ENCODE measurements at places on chromosomes 12 and 14.

DNA sequence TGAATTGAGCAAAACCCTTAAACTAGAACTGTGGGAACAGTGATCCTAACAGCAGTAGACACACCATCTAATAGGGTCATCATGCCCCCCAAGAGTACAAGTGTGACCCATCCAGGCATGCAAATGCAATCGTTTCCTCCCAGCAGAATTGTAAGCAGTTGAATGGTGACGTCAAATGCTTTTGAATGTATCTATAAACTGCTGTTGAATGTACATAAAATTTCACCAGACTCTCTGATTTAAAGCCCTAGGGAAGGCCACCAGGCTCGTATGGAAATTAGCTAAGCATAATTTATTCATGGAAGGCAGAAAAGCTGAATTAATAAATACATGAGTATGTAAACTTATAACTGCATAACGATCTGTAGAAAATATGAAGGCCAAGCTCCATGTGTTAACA lies 482.9 kb downstream of the EGLN3 start:
- DNase-seq: no peak

GRCh38 chr12:81987371-81987770 lies 228.2 kb upstream of the PPFIA2 start:
- no peak for DNase-seq

GRCh38 chr14:72597252-72598233 lies 296.4 kb downstream of the DPF3 start:
- DNase-seq: no peak

DNA sequence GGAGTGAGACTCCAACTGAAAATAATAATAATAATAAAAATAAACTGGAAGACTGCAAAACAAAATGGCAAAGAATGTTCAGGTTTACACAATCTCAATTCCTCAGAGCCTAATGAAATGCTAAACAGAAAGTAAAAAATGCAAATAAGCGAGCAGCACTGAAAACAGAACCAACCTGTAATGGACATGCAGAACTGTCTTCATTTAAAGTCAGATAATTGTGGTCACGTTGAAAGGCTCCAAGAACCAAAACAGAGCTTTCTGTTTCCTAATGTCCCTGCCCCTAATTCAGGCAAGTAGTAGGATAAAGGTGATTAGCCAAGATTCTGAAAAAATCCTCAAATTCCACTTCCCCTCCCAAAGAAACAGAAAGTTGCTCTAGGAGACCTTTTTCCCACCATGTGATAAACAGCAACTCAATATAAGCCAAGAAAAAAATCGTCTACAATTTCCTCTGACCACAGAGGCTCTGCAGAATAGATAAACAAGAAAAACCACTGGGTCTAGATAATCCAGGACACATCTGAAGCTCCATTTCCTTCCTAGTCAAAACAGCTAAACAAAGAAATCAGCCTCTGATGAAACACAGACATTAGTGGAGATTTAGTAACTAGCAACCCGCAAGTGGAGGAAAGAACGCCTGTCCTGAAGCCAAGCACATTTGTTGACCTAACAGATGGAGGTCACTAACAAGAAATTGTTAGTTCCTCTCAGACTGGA lies 3.0 kb downstream of the MIS18BP1 start:
- no peak for DNase-seq

- DNase-seq: no peak
Measured at GRCh38 chr14:77584809-77585208, 31.6 kb downstream of the SPTLC2 start.

DNA sequence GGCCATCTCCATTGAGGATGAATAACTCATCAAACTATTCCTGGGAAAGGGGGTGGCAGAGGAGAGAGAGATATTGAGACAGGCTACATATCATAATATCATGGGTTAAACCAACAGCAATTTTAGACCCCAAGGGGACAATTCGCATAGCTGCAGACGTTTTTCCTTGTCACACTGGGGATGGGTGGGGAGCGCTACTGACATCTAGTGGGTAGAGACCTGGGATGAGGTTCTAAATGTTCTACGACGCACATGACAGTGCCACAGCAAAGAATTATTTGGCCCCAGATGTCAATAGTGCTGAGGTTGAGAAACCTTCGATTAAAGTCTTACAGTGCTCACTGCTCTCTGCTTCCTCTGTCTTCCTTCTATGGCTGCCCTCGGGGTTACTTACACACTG lies 425.6 kb downstream of the NRXN3 start:
- DNase-seq: peak; percentile 11

DNA sequence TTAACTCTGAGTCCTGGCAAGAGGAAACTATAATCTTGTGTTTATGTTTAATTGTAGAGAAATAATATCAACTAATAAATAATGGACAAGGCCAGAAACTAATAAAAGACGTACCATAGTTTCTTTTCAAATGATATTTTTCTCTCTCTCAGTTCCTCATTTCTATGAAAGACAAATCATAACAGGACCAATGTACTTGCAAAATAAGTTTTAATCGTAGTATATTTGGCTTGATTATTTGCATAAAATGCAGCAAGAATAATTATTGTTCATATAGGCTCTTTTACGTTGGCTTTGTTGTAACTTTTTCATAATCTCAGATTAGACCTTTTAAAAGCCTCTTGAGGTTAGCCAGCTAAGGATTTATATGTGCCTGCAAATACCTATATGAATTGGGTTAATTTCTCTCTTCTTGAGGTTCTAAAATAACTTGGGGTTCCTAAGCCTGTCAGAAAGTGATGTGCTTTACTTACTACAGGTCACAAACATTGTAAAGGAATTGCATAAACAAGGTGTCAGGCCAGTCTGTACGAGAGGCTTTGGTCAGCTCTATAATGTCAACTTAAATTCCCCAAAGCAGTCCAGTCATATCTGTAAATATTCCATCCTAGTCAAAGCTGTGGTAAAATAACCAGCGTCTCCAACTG lies 152.8 kb upstream of the PTPRQ start:
- DNase-seq: no peak

DNA sequence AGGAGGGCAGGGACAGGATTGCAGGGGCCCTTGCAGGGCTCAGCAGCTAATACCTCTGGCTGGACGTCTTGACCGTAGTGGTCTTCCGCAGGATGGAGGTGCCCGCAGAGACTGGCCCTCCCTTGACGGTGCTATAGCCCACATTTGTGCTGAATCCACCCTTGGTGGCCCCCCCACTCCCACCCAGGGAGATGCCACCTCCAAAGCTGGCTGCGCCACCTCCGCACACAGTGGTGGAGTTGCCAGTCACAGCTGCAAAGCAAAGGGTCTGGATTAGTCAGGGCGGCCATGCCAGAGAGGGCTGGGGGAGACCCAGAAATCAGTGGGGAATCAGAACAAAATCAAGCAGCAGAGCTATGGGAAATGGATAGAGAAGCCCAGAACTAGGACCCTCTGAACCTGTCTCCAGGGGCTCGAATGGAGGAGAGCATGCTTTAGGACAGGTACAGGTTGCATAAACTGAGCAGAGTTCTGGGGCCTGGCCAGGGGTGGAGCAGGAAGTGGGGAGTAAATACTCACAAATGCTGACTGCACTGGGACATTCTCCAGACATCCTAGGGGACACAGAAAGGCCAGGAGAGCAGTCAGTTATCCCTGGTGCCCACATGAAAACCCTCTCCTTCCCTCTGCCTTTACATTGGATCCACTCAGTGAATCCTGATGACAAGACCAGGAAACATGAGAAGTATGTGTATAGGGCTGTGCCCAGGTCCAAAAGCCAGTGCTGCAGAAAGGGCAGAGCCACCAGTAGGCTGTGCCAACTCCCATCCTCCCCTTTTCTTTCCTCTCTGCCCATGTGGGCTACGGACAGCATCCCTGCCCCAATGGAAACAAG lies 8.1 kb upstream of the KRT4 start:
- DNase-seq: no peak

- peak; percentile 2 for DNase-seq
Measured at GRCh38 chr12:34397591-34398365, 375.5 kb downstream of the ALG10 start.

DNA sequence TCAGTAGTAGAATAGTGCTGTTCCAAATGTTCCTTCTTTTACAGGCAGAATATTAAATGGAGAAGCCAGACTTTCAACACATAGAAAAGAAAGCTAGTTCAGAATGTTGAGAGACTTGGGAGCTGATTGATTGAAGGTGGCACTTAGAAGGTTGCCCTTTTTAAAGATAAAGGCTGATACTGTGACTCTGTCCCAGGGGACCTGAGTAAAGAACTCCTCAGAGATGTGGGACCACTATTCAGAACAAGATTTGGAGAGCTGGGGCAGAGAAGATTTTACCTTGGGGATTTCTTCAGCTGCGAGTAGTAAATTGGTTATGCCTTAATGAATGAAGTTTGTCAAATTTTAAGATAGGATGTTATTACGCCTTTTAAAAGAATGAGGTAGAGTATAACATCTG lies 21.4 kb upstream of the BTG1 start:
- no peak for DNase-seq

DNA sequence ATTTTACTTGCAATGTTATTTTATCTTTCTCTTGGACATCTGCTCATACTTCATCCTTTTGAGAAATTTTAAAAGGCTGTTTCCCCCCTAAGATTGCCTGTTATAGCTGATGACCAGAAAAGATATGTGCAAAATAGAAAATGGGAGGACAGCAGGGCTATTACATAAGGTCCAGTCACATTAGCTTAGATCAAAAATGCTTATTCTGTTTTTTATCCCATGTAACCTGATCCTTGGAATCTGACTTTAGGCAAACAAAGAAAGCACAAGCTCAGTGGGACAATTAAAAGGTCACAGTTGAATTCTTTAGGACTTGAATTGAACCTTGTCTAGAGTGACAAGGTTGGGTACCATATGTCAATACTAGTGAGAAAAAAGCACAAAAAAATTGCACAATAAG lies 65.1 kb upstream of the TRHDE start:
- no peak for DNase-seq

DNA sequence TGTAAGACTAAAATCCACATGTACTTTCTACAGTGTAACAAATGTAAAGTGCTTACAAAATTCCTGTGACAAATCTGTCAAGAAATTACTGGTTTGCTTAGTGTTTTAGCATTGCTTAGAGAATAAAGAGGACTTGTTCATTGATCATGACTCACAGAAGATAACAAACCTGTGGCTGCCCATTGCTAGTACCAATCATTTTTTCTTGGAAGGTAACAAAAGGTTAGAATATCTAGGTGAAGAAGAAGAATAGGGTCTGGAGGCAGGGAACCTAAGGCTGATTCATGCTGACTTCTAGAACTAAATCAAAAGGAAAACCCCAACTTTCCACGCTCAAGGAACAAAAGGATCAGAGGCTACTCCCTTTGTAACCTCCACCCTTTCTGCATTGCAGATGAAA lies 232.7 kb upstream of the ABCD2 start:
- DNase-seq: no peak

GRCh38 chr14:65723348-65723747 lies 310.8 kb downstream of the FUT8 start:
- no peak for DNase-seq

- DNase-seq: peak; percentile 44
Measured at GRCh38 chr14:75315144-75315543, 36.5 kb downstream of the FOS start.

- DNase-seq: no peak
Measured at GRCh38 chr12:74227846-74228545, 309.6 kb upstream of the ATXN7L3B start.

- no peak for DNase-seq
Measured at GRCh38 chr14:84247693-84248092, 1282.3 kb upstream of the FLRT2 start.

DNA sequence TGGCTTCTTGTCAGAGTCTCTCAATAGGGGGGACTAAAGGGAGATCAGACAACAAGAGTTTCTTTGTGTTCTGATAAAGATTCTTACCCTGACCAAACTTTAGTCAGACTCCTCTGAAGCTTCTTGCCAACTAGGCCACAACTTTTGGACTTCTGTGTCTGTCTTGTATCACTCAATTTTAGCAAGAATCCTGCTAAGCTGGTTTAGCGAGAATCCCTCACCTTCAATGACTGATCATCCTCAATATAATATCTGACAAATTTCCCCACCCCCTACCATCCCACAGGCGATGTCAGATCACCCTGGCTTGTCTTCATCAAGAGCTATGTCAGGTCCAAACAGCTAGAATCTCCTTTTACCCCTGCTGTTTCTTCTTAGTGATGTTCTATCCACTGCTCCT lies 215.2 kb downstream of the RASSF9 start:
- DNase-seq: no peak

GRCh38 chr14:94224040-94224439 lies 49.9 kb downstream of the PPP4R4 start:
- DNase-seq: no peak

- no peak for DNase-seq
Measured at GRCh38 chr12:114430306-114430705, 24.4 kb upstream of the TBX5 start.

GRCh38 chr14:25150934-25151790 lies 101.2 kb upstream of the STXBP6 start:
- DNase-seq: no peak

DNA sequence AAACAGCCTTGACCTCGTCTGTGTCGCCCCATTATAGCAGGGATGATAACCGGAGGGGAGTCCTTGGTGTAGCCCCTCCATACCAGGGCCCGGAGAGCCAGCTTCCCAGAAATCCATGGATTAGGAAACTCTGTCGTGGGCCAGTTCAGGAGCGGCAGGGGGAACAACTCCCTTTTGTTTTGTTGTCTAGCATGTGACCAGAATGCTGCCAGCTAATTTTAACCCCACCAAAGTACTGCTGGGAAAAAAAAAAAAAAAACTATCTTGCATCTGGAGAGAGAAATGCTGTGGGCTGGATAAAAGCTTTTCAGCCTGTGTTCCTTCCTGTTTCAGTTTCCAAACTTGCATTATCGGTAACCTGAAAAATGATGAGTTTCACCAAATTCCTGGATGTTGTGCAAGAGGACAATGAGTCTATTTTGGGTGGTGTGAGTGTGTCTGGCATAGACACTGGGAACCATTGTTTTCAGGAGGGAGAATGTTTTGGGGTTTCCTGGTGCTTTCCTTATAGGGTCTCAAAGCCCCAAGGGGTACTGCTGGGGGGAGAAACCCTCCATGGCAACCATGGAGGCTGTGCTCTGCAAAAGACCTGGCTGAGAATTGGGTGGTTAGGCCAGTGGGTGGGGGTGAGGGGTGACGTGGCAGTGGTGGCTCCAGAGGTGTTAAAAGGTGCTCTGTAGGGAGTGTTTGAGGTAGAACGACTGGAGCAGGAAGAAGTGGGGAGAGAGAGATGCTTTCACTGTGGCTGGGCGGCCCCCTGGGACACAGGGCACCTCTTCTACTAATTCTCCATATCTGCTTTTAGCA lies 14.9 kb upstream of the IRF2BPL start:
- DNase-seq: no peak

GRCh38 chr14:76931631-76932402 lies 96.7 kb downstream of the IRF2BPL start:
- no peak for DNase-seq

GRCh38 chr14:54570631-54571415 lies 3.9 kb downstream of the SAMD4A start:
- no peak for DNase-seq

- DNase-seq: no peak
Measured at GRCh38 chr14:56452940-56453339, 126.7 kb upstream of the TMEM260 start.

DNA sequence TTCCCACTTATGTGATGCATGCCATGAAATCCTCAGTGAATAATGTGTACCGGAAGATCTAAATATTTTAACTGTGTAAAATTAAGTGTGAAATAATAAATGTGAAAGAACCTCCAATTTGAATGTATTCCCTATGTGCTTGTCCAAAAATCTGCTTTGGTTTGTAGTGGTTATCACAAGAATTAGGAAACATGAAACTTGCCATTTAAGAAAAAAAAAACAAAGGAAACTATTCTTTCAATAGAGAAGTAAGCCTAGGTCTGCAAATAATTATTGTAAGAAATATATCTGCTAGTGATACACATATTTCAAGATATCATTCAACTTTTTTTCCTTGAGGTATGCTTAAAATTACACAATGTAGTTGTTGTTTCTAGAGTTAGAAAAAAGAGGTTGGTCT lies 500.4 kb downstream of the SLC6A15 start:
- no peak for DNase-seq

- DNase-seq: no peak
Measured at GRCh38 chr12:96719660-96720362, 187.2 kb upstream of the NEDD1 start.

Data from BE2C (cell line).